Caco-2 (cell line): ENCODE measurements at places on chromosomes 5 and 9. TPM values are rescaled to one million over a fixed set of nuclear protein-coding genes. Genes with fewer than 3 reads are reported as not detected.
A peak's percentile ranks its signal among the peaks of the same experiment; 100 is the strongest.

DNA sequence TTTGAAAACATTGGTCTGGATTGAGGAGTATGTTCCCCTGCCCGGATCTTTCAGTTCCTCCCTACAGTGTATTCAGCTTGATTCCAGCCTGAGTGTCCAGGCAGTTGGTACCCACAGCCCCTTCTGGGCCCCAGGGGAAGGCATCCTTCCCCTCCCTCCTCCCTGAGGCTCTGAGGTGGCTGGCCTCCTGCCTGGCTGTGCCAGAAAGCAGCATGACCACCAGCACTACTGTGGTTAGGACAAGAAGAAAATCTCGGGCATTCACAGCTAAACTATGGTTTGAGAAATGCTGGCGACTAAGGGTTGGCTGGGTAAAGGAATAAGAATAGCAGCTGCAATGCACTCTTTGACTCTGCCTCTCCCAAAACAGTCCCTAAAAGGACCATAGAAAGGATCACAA is 84.6 kb upstream of the LIFR start:
- no peaks in the 10 kb centered on the region for H3K36me3 ChIP-seq
- H3K4me1 ChIP-seq = peaks cover 56% of the 10 kb centered on the region
- peak overlapping the region; percentile 67 for H3K27ac ChIP-seq
- H3K27me3 ChIP-seq = no peaks in the 10 kb centered on the region
- DNase-seq = no peak

- H3K4me1 ChIP-seq = peaks cover 19% of the 10 kb centered on the region
- no peak overlapping the region for H3K27ac ChIP-seq
Measured at GRCh38 chr9:136899196-136899595, 12.9 kb downstream of the TRAF2 start.

- H3K4me1 ChIP-seq = no peaks in the 10 kb centered on the region
- no peak for DNase-seq
- no peaks in the 10 kb centered on the region for H3K27me3 ChIP-seq
- H3K4me3 ChIP-seq = no peak overlapping the region
Measured at GRCh38 chr9:91116211-91116610, 245.5 kb downstream of the AUH start.

GRCh38 chr5:175712681-175713085 is 54.8 kb downstream of the HRH2 start:
- H3K4me3 ChIP-seq = no peak overlapping the region
- no peak overlapping the region for H3K27ac ChIP-seq
- no peaks in the 10 kb centered on the region for H3K4me1 ChIP-seq
- H3K27me3 ChIP-seq = no peaks in the 10 kb centered on the region

DNA sequence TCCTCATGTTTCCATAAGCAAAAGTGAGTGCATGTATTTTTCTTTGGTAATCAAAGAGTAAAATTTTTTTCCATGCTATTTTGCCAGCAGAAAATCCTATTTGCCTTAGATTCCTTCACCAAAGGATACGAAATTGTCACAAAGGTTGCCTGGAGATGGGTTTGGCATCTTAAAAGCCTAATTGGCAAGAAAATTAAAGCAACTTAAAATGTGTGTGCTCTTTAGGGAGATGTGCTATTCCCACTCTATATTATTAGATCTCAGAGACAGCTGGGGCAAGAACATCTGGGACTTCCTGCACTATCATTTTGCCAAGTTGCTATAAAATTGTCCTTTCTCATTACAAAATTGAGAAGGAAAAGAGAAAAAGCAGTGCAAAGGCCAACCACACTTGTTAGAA is 146.1 kb downstream of the PLCXD3 start:
- DNase-seq = no peak
- H3K36me3 ChIP-seq = no peaks in the 10 kb centered on the region
- no peak overlapping the region for H3K27ac ChIP-seq
- H3K4me3 ChIP-seq = no peak overlapping the region
- H3K27me3 ChIP-seq = no peaks in the 10 kb centered on the region

DNA sequence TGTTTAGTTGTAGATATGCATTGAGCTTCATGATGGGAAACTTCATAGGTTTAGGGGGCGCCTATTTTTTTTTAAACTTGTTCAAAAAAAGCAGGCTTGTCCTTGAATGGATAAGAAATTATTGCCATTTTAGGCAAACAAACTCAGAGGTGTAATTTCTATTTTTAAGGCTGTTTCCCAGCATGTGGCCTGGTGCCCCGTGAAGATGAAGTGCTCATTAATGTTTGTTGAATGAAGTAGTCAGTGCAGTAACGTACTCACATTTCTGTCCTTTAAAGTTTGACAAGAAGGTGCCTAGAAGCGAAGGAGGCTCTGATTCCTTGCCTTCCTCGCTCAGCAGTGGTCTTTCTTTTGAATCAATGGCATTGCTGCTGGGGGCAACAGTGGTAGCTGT is 54.3 kb downstream of the ZNF618 start:
- DNase-seq = no peak
- no peaks in the 10 kb centered on the region for H3K27me3 ChIP-seq
- H3K4me1 ChIP-seq = no peaks in the 10 kb centered on the region
- H3K27ac ChIP-seq = no peak overlapping the region

DNA sequence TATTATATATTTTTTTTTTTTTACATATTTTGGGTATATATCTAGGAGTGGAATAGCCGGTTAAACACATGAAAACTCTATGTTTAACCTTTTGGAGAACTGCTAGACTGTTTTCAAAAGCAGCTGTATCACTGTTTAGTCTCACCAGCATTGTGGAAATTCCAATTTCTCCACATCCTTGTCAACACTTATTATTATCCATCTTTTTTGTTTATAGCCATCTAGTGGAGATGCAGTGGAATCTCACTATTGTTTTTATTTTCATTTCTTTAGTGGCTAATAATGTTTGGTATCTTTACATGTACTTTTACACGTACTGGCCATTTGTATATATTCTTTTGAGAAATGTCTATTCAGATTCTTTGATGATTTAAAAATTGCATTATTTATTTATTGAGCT is 22.7 kb upstream of the CCDC180 start:
- H3K36me3 ChIP-seq = peaks cover 5% of the 10 kb centered on the region
- H3K4me1 ChIP-seq = no peaks in the 10 kb centered on the region
- no peak overlapping the region for H3K4me3 ChIP-seq
- H3K27me3 ChIP-seq = no peaks in the 10 kb centered on the region

Gene MAST4
- 17.8 and 21.5 TPM in 2 replicates for total RNA-seq

Gene PALM2AKAP2
- total RNA-seq = 0.54 and 2.4 TPM in 2 replicates

Gene TTC16
- not detected in 2 replicates for total RNA-seq

Gene FGF10
- not detected in 2 replicates for total RNA-seq

Gene NUTM2G
- total RNA-seq = not detected in 2 replicates

Gene CAVIN4
- total RNA-seq = 1.5 and 1.7 TPM in 2 replicates

- no peak overlapping the region for H3K27ac ChIP-seq
- no peaks in the 10 kb centered on the region for H3K27me3 ChIP-seq
- no peaks in the 10 kb centered on the region for H3K36me3 ChIP-seq
- no peak for DNase-seq
- H3K4me3 ChIP-seq = no peak overlapping the region
Measured at GRCh38 chr9:93261735-93262523, 78.0 kb downstream of the WNK2 start.

Gene ANKRD31
- total RNA-seq = 0.66 and 0.79 TPM in 2 replicates

Gene KLF9
- total RNA-seq = 0.77 and 0.98 TPM in 2 replicates

DNA sequence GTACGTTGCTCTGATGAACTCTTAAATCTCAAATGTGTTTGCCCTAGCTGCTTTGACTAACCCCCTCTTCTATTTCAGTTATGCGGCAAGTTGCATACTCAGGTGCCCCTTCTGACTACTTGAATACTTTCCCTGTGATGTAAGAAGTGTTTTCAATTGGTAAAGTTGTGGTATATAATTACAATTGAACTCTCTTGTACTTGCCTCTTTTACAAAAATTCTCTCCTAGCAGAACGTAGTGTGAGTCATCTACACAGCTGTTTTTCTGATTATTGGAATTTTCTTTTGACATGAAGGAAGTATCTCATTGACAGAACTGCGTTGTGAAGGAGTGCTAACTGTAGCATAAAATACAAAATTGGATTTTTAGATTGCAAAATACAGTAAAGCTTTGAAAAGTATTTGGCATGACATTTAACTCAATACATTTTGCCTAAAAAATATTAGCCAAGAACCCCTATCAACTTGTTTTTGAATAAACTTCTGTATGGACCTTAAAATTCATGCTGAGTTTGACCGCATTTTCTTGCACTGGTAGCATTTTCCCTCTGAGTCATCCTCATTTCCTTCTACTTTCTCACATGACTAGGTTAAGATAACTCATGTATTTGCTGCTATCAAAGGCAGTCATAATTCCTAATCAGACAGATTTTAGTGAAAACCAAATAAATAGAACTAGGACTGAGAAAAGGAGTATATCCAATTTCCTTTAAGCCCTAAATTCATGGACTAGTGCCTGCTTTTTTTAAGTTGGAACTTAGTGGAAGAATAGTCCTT is 6.3 kb downstream of the CRHBP start:
- no peak for DNase-seq
- H3K4me3 ChIP-seq = no peak overlapping the region
- H3K36me3 ChIP-seq = no peaks in the 10 kb centered on the region
- no peaks in the 10 kb centered on the region for H3K27me3 ChIP-seq

GRCh38 chr5:79578876-79579275 is 33.4 kb upstream of the TENT2 start:
- H3K27me3 ChIP-seq = no peaks in the 10 kb centered on the region
- H3K36me3 ChIP-seq = no peaks in the 10 kb centered on the region
- no peak overlapping the region for H3K4me3 ChIP-seq
- DNase-seq = peak; percentile 34
- no peak overlapping the region for H3K27ac ChIP-seq
- H3K4me1 ChIP-seq = peaks cover 10% of the 10 kb centered on the region

DNA sequence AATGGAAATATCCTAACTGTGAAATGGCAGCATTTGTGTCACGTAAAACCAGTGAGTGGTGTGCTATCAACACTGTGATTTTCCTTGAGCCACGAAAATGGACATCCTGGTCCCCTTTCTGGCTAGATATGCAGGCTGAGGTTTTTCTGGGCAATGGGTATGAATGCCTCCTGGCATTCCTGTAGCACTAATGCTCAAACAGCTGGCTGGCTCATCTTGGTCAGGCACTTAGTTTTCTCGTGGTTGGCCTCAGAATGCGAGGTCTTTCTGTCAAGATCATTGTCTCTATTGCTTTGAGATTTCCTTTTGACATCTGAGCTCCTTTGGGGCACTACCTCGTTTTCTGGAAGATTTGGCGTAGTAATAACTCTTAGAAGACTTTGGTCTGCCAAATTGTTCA is 15.6 kb downstream of the SLC1A3 start:
- no peak for DNase-seq
- H3K27ac ChIP-seq = no peak overlapping the region
- H3K36me3 ChIP-seq = no peaks in the 10 kb centered on the region
- no peak overlapping the region for H3K4me3 ChIP-seq

Gene OR1L1
- not detected in 2 replicates for total RNA-seq

DNA sequence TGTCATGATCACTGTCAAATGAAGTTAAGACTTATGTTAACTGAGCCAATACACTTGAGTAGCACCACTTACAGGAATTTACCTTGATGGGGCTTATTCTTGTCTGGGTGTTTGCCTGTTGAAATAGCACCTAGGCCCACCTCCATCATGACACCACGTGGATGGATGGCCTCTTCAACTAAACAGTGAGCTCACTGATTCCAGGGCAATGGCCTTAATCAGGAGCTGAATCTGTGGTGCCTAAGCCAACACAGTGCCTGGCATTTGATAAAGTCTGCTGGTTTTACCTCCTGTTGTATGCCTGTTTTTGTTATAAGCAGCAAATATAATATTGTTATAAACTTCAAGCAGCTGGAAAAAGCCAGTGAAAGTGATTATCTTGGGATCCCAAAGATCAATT is 190.5 kb downstream of the LURAP1L start:
- no peak overlapping the region for H3K4me3 ChIP-seq
- no peak overlapping the region for H3K27ac ChIP-seq
- no peaks in the 10 kb centered on the region for H3K4me1 ChIP-seq
- no peaks in the 10 kb centered on the region for H3K27me3 ChIP-seq

GRCh38 chr9:120109242-120109641 is 470.7 kb downstream of the CDK5RAP2 start:
- DNase-seq = peak; percentile 51
- H3K27ac ChIP-seq = no peak overlapping the region
- H3K4me3 ChIP-seq = no peak overlapping the region
- H3K27me3 ChIP-seq = no peaks in the 10 kb centered on the region; the same call in 1 of the 2 replicates
- H3K4me1 ChIP-seq = no peaks in the 10 kb centered on the region

DNA sequence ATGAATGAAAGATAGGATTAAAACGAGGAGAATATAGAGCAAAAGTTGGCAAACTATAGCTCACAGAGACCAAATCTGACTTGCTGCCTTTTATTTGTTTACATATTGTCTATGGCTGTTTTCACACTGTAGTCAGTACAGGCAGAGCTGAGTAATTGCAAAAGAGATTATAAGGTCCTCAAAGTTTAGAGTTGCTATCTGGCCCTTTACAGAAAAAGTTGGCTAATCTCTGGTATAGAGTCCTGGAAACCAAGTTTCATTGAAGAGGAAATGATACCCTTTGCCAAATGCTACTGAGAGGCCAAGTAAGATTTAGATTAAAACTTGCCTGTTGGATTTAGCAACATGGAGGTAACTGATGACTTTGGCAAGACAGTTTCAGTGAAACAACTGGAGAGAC is 36.0 kb downstream of the LYRM7 start:
- H3K4me3 ChIP-seq = no peak overlapping the region
- H3K36me3 ChIP-seq = no peaks in the 10 kb centered on the region
- no peak overlapping the region for H3K27ac ChIP-seq
- no peak for DNase-seq
- no peaks in the 10 kb centered on the region for H3K27me3 ChIP-seq

DNA sequence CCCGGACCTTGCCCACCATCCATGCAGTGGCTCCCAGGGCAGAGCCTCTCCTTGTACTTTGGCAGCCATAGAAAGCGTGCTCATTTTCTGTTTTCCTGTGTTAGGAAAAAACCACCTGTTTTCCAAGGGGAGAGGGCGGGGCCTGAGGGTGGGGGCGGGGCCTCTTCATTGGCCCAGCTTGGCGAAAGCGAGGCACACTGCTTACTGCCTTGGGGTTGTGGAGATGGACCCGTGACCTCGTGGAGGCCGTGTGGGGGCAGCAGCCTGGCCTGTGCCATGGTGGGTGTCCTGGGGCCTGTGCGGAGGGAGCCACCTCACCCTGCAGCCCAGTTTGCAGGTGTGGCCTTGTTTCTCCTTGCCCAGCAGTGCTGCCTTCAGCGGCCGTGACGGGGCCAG is 4.4 kb upstream of the TOR4A start:
- no peak overlapping the region for H3K27ac ChIP-seq
- peaks cover 1% of the 10 kb centered on the region for H3K36me3 ChIP-seq
- H3K4me3 ChIP-seq = no peak overlapping the region

DNA sequence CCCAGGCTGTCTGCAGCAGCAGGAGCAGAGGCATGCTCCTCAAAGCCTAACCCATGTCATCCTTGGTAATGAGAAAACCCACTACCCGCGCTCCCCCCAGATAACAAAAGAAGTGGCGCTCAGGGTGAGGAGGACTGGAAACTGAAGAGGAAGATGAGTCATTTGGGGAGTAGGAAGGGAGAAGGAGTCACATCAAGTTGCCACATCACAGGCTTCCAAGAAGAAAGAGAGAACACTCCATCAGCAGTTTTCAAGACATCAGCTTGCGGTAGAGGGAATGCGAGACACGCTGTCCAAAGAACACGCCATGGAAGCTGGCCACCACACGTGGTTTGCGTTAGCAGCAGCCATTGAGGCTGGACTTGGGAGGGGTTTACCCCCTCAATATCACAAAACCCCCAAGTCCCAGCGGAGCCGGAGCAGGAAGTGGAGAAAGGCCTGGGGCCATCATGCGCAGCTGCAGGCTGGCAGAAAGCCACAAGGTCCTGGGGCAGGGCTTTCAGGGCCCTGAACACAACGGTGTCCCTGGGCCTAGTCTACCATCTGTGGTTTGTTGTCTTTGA is 41.5 kb downstream of the SH3PXD2B start:
- no peaks in the 10 kb centered on the region for H3K4me1 ChIP-seq
- no peak overlapping the region for H3K4me3 ChIP-seq
- H3K27me3 ChIP-seq = no peaks in the 10 kb centered on the region

Gene HMGXB3
- 43.8 and 49.5 TPM in 2 replicates for total RNA-seq

Gene PPP2R2B
- total RNA-seq = 6.9 and 9.8 TPM in 2 replicates

- H3K4me1 ChIP-seq = peaks cover 36% of the 10 kb centered on the region
- peak; percentile 84 for DNase-seq
- no peaks in the 10 kb centered on the region for H3K27me3 ChIP-seq
Measured at GRCh38 chr5:90096415-90097081, 313.0 kb downstream of the CETN3 start.

Gene PLCXD3
- total RNA-seq = 0.14 and 0.20 TPM in 2 replicates
